ENCODE measurements at places on chromosomes 12 and 14.

DNA sequence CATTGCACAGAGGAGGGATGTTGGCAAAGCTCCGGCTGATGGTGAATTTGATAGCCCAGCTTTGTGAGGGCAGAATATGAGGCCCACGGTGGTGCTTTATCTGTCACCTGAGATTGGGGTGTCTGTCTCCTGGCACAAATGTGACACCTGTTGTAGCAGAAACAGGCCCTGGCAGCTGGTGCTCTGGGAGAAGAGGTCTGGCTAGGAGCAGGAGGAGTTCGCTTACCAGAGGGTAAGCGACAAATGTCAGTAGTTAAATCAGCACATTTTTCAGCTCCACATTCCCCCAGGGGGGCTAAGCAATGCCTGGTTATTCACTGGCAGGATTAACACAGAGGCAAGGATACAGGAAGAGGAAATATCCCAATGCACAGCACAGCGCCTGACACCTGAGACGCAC is 71.1 kb downstream of the B4GALNT3 start:
- DNase-seq: no peak

- no peak for DNase-seq
Measured at GRCh38 chr12:23767834-23768233, 181.6 kb downstream of the SOX5 start.

- DNase-seq: no peak
Measured at GRCh38 chr12:57519796-57520052, 590 bp downstream of the DDIT3 start.

DNA sequence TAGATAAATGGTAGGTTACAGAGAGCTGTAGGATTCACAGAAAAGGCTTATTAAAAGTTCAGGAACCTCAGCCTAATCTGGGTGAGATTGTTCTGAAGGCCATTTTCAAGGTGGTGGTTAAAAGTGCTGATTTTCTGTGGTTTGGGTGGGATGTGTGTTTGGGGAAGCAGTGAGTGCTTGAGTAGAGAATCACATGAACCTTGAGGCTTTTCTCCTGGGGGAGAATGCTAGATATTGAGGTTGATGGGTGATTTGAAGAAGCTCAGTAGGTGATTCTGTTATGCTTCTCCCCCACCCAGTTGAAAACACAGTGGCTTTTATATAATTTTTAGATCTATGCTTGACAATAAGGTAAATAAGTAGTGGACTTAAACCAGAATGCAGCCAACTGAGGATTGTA is 420.9 kb downstream of the PCNX1 start:
- DNase-seq: no peak

DNA sequence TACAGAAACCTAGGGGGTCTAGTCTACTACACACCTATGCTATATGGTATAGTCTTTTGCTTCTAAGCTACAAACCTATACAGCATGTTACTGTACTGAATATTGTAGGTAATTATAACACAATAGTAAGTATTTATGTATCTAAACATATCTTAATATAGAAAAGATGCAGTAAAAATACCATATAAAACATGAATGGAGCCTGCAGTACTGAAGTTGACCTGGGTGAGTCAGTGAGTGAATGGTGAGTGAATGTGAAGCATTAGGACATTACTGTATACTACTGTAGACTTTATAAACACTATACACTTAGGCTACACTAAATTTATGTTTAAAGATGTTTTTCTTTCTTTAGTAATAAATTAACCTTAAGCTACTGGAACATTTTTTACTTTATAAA is 13.1 kb upstream of the ABCD2 start:
- DNase-seq: no peak

GRCh38 chr14:100393362-100393761 is 70.2 kb downstream of the SLC25A47 start:
- DNase-seq: no peak

DNA sequence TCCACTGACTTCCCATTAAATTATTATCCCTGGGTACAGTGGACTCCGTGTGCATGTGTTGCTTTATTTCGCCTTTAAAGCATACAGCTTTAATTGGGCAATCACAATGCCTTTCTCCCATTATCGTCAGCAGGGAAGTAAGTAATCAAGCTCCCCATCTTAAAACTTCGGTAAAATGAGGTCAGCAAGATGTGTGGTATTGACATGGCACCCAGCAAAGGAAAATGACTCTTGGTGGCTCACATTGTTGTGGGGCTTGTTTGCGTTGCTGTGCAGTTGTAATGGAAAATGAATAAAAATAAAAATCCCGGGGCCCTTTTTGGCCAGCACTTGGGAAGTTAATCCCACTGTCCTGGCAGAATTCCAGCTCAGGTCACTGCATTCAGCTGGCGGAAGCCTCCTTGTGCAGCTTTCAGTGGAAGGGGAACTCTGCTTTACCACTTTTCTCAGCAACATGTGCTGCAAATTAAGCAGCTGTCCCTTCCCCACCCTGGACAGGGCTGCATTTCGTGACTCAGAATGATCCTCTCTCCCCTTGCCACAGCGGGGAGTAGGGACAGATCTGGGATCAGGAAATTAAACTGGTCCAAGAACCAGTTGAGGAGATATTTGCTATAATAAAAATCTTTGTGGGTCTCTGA is 13.9 kb upstream of the ATP2A2 start:
- DNase-seq: no peak

DNA sequence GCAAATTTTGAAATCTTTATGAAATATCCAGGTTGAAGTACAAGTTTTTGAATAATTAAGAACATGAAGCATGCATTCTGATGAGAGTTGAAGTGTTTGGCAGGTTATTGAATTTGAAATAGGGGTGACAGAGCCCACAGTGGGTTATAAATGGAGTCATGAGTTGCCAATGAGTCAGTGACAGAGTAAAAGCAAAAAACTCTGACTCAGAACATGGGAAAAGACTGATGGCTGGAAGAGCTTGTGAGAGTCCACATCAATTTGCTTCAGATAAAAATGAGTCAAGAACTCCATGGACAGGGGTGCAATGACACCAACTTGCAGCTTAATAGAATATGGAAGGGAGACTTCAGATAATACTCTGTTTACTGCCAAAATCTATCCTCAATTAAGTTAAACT is 105.3 kb downstream of the SLC6A15 start:
- DNase-seq: no peak

DNA sequence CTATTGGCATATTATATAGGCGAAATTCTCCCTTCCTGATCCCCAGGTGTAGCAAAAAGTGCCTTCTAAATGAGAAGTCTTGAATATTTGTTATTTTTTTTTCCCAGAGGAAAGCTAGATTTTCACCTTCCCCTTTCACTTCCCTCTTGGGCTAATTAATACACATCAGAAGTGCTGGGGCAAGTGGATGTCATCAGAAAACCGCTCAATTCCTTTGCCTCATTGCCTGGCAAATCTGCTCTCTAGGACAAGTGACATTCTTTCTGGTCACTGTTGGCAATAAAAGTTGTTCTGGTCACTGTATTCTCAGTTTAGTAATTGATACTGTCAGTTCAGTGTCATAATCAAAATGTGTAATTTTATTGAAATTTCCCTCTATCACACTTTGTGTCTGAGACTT is 174.5 kb downstream of the ETNK1 start:
- no peak for DNase-seq

DNA sequence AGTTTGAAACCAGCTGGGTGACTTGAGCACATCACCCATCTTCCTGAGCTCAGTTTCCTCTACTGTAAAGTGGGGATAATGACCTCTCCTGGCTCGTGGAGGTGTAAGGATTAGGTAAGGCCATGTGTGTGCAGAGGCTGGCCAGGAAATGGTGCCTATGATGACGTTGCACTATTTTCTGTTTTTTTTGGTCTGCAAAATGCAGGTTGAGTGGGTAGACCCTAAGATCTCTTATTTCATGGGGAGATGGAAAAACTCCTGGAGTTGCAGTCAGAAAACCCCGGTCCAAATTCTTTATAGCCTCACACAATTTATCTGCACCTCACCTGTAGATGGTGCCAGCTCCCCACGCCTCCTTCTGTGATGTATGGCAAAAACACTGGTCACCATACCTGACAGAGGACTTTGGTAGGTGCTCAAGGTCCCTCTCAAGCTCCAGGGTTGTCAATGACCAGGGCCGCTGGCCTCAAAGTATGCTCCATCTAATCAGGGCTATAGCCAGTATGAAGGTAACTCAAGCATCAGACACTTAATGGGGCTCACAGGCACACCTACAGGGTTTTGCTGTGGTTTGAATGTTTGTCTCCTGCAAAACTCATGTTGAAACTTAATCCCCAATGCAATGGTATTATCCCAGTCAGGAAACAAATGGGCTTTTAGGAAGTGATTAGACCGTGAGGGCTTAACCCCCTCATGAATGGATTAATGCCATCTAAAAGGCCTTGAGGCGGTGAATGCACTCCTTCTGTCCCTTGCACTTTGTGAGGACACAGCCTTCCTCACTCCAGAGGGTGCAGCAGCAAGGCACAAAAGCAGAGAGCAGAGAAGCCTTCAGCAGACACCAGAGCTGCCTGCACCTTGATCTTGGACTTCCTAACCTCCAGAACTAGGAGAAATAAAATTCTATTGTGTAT is 17.6 kb downstream of the C14orf132 start:
- DNase-seq: no peak

DNA sequence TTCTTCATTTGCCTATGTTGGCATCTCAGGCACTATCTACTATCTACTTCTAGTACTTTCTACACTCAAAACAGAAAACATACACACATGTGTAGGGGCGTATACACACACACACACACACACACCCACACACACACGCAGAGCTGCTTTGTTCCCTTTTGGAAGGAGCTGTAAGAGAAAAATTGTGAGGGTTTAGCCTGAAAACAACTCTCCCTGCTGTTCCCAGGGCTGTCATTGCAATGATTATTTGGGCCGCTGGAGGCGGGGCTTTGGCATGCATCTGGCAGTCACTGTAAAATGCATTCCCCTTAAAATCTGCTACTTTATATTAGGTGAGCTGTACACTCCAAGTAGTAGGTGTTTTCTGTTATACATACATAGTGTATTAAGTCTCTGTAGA is 29.1 kb upstream of the SLC38A2 start:
- DNase-seq: no peak

- no peak for DNase-seq
Measured at GRCh38 chr12:91219511-91219910, 36.9 kb upstream of the DCN start.

- no peak for DNase-seq
Measured at GRCh38 chr14:96501217-96501739, 904 bp upstream of the PAPOLA start.

GRCh38 chr14:71648725-71649124 is 283.5 kb upstream of the RGS6 start:
- no peak for DNase-seq

DNA sequence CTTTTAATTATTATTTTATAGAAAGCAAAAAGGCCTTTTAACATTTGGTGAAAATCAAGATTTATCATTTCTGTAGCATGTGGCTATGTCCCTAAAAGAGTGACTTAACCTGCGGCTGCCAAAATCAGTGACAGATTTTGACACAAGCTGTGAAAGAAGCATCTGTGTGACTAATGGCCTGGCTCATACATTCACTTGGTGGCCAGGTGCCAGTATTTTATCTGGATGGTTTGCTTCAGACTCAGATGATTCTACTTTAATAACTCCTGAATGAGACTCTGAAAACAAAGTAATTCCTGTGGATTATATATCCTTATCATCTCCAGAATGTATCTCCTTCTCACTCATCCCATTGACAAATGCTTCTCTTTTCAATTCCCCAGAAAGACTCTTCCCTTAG is 103.0 kb downstream of the FSCB start:
- no peak for DNase-seq

GRCh38 chr12:28497889-28498411 is 307.7 kb downstream of the CCDC91 start:
- DNase-seq: no peak

GRCh38 chr14:88137327-88137726 is 132.4 kb downstream of the GPR65 start:
- no peak for DNase-seq

GRCh38 chr14:41423503-41423902 is 183.2 kb upstream of the LRFN5 start:
- no peak for DNase-seq

- no peak for DNase-seq
Measured at GRCh38 chr12:818733-819132, 66.4 kb downstream of the WNK1 start.

GRCh38 chr14:69979882-69980281 is 100.7 kb downstream of the SMOC1 start:
- DNase-seq: no peak

DNA sequence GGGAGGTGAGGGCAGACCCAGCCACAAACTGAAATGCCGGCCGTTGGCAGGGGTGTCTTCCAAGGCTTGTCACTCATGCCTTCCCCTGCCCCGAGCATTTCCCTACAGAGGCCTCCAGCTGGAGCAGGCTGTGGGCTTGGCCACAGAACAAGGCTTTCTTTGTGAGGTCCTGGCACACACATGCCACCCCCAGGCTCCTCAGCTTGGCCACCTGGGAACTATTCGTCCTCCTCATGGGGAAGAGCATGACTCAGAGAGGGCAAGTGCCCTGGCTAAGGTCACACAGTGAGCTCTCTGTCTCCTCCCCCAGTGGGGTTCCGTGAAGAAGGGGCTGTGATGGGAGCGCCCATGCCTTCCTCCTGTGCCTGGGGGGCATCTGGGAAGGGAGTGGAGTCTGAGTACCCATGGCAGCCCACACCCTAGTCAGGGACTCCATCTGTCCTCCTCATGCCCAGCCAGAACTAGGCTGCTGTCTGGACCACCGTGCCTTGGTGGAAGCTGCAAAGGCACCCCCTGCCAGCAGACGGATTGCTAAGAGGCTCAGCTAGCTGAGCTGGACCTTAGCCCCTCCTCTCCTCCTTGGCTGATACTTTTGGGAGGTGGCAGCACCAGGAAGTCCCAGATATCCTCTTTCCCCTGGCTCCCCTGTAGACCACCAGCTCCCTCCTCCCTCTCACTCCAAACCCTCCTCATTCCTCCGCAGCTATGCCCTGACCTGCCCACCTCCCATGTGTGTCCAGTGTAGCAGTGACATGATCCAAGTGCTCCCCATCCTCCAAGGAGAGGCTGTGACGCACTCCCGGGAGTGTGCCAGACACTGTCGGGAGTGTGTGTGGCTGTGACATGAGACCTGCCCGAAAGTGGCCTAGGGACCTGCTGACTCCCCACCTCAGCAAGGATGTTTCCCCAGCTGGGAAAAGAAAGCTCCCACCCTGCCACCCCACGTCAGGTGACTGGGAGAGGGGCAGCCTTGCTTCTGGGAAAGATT is 21.4 kb downstream of the ABCB9 start:
- DNase-seq: no peak

GRCh38 chr14:101813833-101814232 is 52.3 kb downstream of the PPP2R5C start:
- no peak for DNase-seq

GRCh38 chr14:91570021-91570420 is 59.9 kb upstream of the PPP4R3A start:
- DNase-seq: no peak

GRCh38 chr12:4227046-4227445 is 46.5 kb upstream of the CCND2 start:
- no peak for DNase-seq

GRCh38 chr14:104040539-104040938 is 45.0 kb upstream of the ASPG start:
- DNase-seq: no peak

DNA sequence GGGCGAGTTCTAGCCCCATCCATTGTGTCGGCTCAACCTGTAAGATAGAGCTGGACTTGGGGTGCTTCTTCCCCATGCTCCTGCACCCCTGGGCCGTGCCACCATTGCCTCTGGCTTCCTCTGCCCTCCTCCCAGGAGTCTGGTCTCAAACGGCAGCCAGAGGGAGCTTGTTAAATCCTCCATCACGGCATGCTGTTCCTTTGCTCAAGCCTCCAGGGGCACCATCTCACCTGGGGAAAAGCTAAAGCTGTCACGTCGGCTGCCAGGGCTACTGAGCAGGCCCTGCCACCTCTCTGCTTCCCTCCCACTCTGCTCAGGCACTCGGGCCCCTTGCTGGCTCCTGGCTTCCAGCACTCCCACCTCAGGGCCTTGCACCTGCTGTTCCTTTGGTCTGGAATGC is 140.4 kb downstream of the RBM19 start:
- DNase-seq: no peak

- no peak for DNase-seq
Measured at GRCh38 chr14:65352964-65353530, 59.5 kb upstream of the FUT8 start.

Data from activated gamma-delta T cell (primary cell).